Activated CD4-positive, CD25-positive, alpha-beta regulatory T cell (primary cell): ENCODE measurements at places on chromosomes 12 and 14.

DNA sequence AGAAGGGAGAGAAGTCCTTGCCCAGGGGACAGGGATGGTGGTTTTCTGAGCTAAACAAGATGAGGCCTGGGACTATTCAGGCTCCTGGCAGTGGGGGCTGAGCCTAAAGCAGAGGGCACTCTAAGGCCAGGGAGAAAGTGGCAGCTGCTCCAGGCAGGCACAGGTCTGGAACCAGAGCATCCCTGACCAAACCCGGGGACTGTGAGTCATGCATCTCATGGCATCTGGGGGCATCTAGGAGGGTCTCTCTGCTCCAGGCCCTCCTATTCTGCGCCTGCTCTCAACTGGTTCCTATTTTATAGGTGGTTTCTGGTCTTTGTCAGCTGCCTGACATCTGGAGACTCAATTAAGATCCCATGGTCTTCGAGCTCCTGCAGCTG lies 11.6 kb downstream of the KRT7 start:
- no peak for DNase-seq

DNA sequence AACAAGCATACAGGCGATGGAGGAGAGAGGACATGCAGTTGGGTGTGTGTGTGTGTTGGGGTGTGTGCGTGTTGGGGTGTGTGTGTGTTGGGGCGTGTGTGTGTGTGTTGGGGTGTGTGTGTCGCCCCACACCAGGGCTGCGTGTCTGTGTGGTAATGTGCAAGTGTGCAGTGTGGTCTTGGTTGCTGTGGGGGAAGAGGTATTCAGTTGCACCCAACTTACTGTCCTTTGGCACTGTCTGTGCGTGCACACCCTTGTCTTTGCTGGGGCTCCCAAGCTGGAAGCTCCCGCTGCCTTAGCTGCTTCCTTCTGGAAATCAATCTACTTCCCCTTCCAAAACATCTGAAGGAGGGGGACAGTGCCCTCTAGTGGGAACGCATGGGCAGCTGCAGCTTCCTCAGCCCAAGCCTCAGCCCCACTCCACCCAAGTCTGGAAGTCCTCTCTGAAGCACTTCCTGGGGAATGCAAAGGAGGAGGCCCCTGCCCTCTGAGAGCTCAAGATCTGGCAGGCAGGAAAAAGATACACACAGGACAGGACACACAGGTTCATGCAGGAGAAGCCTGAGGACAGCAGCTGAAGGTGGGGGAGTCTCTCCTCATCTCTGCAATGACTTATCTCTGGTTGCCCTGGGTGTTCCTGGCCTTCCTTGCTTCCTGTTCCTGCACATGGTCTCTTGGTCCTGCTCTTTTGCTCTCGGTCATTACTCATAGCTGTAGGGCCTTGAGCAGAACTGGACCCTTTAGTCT lies 13.1 kb downstream of the ASIC1 start:
- peak; percentile 33 for DNase-seq

DNA sequence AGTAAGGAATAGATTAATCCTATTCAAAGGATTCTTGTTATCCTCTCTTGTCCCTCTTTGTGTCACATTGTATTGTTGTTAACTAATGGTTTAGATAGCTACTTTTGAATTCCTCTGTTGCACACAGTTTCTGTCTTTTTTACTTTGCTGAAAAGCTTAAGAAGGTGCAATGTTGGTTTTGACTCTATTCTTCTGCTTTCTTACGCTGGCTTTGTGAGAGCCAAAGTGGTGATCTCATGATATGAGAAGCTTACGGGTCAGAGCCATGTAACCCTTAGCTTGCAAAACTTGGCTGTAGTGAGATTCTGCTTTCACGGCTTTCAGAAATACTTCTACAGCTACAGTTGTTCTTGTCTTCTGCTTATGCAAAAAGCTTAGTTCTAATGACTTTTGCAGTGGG lies 239.7 kb downstream of the TRHDE start:
- DNase-seq = no peak

- DNase-seq = no peak
Measured at GRCh38 chr12:99390707-99391106, 256.8 kb upstream of the GARIN6 start.

GRCh38 chr14:88323523-88324199 lies 592 bp upstream of the KCNK10 start:
- DNase-seq = no peak

DNA sequence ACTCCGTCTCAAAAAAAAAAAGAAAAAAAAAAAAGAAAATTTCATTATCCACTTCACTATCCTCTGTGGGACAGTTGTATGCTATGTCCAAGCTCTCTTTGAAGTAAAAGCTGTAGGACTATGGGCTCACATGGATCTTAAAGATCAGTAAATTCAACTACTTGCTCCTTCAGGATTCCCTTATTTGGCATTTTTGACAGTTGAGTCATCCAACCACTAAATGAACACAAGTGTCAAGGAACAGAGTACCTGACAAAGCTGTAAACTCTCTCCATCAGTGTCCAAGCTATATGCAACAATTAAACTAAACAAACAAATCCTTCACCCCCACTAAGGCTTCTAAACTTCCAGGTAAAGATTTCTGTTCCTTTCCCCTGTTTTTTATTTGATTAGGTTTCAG lies 177.0 kb downstream of the CEP128 start:
- no peak for DNase-seq

DNA sequence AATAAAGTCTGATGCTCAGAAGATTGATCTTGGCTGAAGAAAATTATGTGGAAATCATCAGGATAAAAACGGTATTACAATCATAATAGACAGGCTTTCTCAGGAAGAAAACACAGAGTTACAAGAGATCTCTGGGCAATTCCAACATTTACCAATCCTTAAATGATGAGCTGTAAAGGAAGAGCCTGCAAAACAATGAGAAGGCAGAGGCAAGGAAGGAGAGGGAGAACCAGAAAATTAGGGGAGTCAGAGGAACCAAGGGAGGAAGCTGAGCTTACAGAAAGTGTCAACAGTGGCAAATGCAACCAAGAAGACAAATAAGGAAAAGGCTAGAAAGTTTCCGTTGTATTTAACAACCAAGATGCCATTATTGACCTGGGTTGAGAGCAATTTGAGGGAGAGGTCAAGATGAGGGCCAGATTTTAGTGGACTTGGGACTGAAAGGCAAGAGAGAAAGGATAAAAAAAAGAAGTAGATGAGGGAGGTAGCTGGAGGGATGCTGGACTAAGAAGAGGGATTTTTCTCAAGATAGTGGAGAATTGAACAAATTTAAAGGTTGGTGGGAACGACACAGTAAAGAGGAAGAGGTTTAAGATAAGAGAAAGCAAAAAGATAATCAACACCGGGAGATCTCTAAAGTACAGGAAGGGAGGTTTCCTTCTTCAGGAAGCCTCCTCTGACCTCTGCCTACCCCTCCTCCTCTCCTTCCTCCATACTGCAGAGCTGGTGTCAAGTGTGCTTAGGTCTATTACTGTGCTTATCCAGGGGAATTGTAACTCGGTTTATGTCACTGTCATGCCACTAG lies 116.9 kb downstream of the DUSP6 start:
- no peak for DNase-seq

GRCh38 chr14:56801920-56802319 lies 8.4 kb downstream of the OTX2 start:
- DNase-seq = no peak

- no peak for DNase-seq
Measured at GRCh38 chr14:72418806-72419205, 475.1 kb downstream of the DPF3 start.

- DNase-seq = no peak
Measured at GRCh38 chr12:4951601-4952000, 41.9 kb downstream of the KCNA1 start.

- DNase-seq = no peak
Measured at GRCh38 chr14:99758121-99758821, 34.9 kb upstream of the EML1 start.

DNA sequence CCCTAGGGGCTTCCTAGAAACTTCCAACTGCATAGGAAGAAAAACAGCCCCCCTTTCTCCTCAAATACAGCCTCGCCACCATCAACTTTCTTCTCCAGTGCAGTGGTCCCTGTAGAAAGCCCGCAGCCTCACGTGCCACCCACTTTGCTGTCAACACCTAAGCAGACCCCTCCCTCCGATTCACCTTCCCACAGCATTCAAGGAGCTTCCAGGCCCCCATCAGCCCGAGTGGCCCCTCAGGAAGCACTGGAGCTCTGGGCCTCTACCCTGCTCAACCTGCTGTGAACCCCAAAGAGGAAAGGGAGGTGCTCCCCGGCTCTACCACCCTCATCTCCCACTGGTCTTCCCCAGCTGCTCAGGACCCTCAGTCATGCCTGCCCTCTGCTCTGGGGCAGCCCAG lies 55.0 kb downstream of the RNF34 start:
- DNase-seq = no peak

GRCh38 chr14:30193845-30194501 lies 266.3 kb upstream of the PRKD1 start:
- no peak for DNase-seq

- no peak for DNase-seq
Measured at GRCh38 chr14:65783576-65783975, 371.0 kb downstream of the FUT8 start.

DNA sequence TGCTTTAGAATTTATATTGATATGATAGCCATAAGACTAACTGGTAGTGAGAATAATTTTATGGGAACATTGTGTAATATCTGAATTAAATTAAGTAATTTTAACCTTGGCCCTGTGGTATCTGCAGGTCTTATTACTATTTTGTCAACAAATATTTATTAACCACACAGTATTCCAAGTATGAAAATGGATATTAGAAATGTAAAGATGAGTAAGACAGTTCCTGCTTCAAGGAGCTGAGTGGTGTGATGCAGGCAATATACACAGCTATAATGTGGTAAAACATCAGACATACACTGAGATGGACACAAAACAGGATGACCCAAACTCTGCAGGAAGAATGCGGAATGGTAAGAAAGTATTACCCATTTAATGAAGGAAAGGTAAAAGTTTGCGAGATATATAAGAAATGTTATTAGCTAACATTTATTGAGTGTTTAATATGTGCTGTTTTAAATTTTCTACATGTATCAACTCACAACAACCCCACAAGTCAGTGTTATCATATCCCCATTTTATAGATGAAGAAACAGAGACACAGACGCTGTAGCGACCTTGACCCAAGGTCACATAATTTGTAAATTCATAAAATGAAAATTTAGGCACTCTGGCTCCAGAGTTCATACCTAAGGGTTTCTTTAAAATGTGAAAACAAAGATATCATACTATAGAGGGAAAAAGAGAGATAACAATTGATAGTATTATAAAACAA lies 12.7 kb downstream of the ABCD2 start:
- no peak for DNase-seq

DNA sequence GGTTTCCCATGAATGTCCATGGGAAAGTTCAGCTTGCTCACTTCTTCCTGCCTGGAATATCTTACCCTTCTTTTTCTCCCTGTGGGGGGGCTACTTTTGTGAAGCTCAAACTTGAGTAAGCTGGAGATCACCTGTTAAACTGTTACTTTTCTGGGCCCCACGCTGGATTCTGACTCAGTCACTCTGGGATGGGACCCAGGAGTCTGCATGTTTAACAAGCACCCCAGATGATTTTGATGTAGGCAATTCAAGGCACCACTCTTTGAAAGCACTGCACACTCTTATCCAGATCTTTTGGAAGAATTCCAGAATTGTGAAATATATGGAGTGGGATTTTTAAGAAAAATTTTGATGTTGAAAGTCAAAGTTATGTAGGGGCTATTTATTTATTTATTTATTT lies 46.3 kb upstream of the IGF1 start:
- DNase-seq = no peak

DNA sequence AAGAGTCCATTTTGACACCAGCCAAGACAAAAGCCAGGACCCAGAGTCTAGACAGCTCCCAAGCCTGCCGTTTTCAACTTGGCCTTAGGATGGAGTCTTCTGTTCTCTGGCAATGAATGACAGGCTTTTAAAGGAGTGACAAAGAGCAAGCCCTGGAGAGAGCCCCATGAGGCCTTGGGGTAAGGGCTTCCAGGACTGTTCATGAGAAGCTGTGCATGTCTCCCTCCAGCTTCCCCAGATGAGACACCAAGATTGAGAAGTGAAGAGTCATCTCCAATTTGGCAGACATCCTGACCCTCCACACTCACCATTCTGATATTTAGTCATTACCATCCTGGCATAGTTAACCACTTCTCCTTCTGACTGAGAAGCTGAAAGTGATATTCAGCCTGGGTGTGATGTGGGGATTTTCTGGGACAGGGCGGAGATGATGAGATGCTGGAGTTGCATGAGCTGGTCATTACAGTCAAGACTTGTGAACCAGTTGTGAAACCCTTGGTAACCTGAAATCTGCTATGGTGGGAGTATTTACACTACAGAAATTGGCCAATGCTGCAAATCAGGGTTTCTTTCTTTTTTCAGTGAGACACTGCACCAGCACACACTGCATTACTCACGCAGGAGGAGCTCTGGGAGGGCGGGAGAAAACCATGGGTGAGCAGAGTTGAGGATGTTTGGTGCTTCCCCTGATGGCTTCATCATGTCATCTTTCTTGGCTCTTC lies 77.8 kb downstream of the VCPKMT start:
- DNase-seq = no peak

GRCh38 chr12:28108599-28108998 lies 81.7 kb upstream of the CCDC91 start:
- no peak for DNase-seq

DNA sequence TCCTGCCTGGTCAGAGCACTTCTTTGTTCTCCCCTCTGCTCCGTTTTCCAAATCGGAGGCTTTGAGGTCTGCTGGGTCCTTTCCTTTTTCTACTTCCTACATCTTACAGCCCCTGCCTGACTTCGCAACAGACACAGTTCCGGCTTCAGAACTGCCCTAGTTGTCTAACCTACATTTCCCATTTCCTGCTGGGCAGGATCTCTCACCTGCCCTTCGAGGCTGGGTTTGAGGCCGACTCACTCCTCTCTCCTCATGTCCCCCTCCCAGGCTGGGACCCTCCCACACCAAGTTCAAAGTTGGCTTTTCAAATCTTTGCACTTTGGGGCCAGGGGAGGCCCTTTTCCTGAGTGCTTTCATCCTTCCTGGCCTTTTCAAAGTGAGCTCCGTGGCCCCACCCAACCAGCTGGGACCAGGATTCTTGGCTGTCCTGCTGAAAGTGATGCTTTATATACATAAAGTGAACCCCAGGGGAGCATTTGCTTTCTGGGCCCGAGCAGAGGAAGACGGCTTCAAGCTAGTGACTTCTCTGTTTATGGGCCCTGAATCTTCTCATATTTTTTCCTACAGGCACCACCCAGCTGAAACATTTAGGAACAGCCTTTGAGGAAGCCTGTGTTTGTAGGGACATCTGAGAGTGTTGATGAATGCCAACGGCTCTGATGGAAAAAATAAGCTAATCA lies 281.0 kb upstream of the CRY1 start:
- DNase-seq = no peak

DNA sequence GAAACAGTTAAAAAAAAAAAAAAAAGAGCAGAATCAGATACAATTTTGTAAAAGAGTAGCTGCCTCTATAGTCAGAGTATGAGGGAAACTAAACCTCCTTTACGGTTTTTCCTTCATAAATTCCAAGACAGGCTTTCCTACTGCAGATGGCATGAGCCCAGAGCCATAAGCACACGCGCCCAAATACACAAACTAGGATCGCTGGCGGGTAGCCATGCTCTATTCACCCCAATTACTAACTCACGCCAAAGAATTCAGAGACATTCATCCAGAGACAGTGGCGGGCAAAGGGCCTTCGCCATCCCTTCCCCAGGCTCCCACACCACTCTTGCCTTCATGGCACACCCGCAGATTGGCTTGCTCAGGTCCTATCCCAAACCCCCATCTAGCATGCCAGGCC lies 48.2 kb downstream of the MOK start:
- no peak for DNase-seq
